ENCODE measurements at places on chromosomes 5 and 9.

- no peak for DNase-seq
Observed at GRCh38 chr9:105887679-105888078, 193.3 kb downstream of the TMEM38B start.

- DNase-seq = no peak
Observed at GRCh38 chr9:113602126-113603047, 138.9 kb downstream of the RGS3 start.

GRCh38 chr9:10268531-10269485 is 344.0 kb downstream of the PTPRD start:
- no peak for DNase-seq

DNA sequence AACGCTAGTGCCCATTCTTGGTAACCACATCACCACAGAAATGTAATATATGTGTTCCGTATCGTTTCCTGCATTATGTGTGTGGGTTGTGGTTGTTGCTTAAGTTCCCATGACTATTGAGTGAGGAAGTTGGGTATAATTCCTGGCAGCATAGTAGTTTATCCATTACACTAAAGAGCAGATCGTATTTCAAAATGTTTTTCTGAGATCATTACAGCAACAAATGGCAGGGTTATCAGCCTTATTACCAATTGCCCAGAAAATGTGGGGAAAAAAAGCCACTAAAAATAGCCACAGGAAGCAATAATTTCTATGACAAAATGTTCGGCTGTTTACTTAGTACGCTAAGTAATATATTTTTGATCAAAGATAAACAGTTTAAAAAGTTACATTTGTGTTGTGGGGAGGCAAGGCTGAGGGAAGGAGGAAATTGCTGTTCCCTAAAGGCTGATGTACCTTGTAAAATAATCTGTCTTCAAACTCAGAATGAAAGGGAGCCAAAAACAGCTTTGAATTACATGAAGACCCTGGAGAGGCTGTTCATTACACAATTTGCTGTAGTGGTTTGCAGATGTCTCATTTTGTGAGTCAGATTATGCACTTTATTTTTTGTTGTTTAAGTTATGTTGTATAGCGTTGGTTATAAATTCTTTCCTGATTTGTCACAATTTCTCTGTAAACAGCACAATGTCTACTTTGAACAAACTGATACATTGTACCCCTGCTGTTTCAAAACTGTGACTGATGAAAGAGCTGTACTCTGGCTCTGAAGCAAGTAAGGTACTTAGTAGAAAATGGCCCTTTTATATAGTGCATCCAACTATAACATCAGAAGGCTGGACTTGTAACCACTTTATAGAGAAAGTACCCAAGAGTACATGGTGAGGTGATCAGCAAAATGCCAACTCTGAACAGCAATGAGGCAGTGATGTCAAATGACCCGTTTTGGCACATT is 1028.5 kb downstream of the NR2F1-AS1 start:
- no peak for DNase-seq

- DNase-seq = no peak
Observed at GRCh38 chr9:93009337-93010015, 49.0 kb upstream of the SUSD3 start.

GRCh38 chr9:107138261-107138992 is 144.7 kb upstream of the RAD23B start:
- DNase-seq = no peak

- DNase-seq = no peak
Observed at GRCh38 chr9:105971986-105972385, 277.6 kb downstream of the TMEM38B start.

DNA sequence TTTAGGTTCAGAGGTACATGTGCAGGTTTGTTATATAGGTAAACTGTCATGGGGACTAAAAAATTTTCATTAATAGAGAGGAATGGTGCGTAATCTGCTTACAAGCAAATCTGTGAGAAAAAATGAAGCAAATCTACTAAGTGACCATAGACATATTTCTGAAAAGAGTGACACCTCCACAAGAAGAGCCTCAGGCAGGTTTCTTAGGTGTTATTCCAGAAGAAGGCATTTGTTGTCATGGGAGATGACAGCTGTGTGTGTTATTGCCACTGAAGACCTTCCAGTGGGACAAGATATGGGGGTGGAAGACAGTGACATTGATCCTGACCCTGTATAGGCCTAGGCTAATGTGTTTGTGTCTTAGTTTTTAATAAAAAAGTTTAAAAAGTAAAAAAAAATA is 68.8 kb upstream of the PANK3 start:
- no peak for DNase-seq

- DNase-seq = no peak
Observed at GRCh38 chr5:20656262-20656661, 668.3 kb upstream of the CDH18 start.

GRCh38 chr5:140216478-140217074 is 41.6 kb downstream of the CYSTM1 start:
- DNase-seq = no peak

GRCh38 chr5:174482607-174483024 is 241.8 kb upstream of the MSX2 start:
- DNase-seq = no peak

GRCh38 chr9:580652-581342 is 260.7 kb upstream of the DMRT1 start:
- DNase-seq = no peak

GRCh38 chr9:71826279-71826678 is 58.0 kb upstream of the CEMIP2 start:
- no peak for DNase-seq

DNA sequence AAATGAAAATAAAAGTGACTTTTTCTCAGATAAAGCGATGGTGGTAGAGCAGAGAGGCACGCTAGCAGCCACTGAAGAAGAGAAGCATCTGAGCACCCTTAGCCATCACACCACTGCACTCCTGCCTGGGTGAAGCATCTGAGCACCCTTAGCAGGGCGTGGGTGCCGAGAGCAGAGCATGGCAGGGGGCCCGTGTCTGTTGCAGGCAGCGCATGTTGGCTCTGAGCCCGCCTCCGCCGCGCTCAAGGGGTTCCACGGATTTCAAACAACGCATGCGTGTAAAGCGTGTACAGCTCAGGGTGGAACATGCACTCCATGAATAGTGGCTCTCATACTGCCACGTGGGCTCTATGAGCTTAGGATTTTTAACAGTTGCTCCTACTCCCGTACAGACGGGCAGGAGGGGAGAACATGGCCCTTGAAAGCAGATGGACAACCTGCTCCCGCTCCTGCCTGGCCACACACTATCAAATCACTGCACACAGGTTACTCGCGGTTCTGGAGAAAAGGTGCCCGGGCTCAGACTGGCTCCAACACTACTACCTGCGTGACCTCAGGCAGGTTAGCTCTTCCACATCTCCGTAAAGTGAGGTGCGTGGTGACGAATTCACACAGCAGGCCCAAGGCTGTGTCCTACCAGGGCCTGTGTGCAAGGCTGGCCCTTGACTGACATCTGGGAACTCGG is 12.1 kb downstream of the LRRC14B start:
- no peak for DNase-seq

DNA sequence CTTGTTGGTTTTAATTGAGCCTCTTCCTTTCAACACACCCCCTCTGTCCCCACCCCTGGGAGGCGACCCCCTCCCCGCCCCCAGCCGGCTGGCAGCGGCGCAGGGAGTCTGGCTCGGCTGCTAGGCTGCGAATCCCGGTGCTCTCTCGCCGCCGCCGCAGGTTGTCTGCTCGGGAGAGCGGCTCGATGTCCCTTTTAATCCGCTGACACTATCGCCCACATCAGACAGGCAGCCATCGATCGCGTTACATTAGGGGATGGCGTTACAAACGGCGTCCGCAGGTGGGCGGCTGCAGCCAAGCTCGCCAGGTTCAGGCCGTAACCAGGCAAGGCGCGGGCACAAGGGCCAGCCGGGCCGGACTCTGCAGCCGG is 1.3 kb downstream of the NR2F1-AS1 start:
- DNase-seq = no peak

DNA sequence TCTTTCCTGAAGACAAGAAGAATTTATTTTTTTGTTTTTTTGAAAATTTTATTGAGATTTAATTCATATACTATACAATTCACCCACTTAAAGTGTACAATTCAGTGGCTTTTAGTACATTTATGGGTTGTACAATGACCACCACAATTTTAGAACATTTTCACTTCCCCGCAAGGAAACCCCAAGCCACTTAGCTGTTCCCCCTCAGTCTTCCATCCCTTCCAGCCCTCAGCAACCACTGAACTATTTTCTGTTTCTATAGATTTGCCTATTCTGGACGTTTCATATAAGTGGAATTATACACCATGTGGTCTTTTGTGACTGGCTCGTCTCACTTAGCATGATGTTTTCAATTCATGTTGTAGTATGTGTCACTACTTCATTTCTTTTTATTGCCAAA is 28.0 kb downstream of the DNAI1 start:
- no peak for DNase-seq

DNA sequence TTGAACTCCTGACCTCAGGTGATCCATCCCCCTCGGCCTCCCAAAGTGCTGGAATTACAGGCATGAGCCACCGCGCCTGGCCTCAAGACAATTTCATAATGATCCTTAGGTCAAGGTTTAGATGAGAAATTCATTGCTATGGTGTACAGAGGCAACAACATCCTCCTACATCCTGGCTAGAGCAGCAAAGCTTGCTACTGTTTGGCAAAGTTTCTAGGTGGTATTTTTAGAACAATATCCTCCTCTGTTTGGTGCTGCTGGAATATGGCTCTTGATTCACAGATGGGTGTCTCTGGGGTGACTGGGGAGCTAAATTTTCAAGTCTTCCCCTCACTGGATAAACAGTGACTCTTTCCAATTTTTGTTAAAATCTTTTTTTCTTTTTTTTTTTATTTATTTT is 30.6 kb downstream of the CRHBP start:
- DNase-seq = no peak

DNA sequence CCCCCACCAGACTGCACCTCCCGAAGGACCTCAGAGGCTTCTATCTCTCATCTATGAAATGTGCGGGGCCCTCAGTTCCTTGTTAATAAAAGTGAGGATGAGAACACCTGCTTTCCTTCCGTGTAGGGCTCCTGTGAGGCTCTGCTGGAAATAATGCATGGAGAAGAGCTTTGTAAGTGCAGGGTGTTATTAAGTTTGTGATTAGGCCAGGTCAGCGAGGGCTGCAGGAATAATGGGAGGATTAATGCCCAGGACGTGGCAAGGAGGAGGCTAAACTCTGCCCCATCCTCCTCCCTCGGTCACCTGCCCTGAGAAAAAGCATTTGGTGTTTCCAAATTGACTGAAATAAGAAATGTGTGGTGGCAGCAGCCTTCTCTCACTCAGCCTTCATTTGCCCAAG is 83.5 kb upstream of the HSPA9 start:
- DNase-seq = no peak

GRCh38 chr9:12680757-12681156 is 12.4 kb upstream of the TYRP1 start:
- no peak for DNase-seq

- DNase-seq = no peak
Observed at GRCh38 chr9:131668057-131668438, 71.8 kb downstream of the RAPGEF1 start.

GRCh38 chr9:103304797-103305196 is 309.7 kb downstream of the CYLC2 start:
- no peak for DNase-seq

GRCh38 chr5:67308988-67309688 is 112.5 kb upstream of the CD180 start:
- DNase-seq = no peak

Measured in effector memory CD4-positive, alpha-beta T cell (primary cell).